ENCODE measurements at places on chromosomes 13 and 19. TPM values are rescaled to one million over a fixed set of nuclear protein-coding genes. Genes with fewer than 3 reads are reported as not detected.

Gene MAST1
- 24.3 TPM for total RNA-seq

Gene GPALPP1
- 28.6 TPM for total RNA-seq

Gene OR7C1
- not detected for total RNA-seq

Gene ZNF709
- 7.3 TPM for total RNA-seq

Gene ATXN8OS
- not detected for total RNA-seq

Gene ZNF581
- 48.7 TPM for total RNA-seq

GRCh38 chr19:4090356-4091220, 23.9 kb upstream of the ZBTB7A start:
- no peak overlapping the region for H3K27ac ChIP-seq
- H3K27me3 ChIP-seq, result no peaks in the 10 kb centered on the region
- peaks cover 21% of the 10 kb centered on the region for H3K36me3 ChIP-seq

GRCh38 chr19:23391236-23391635, 4.0 kb downstream of the ZNF91 start:
- peak overlapping the region; percentile 73 for H3K4me3 ChIP-seq

DNA sequence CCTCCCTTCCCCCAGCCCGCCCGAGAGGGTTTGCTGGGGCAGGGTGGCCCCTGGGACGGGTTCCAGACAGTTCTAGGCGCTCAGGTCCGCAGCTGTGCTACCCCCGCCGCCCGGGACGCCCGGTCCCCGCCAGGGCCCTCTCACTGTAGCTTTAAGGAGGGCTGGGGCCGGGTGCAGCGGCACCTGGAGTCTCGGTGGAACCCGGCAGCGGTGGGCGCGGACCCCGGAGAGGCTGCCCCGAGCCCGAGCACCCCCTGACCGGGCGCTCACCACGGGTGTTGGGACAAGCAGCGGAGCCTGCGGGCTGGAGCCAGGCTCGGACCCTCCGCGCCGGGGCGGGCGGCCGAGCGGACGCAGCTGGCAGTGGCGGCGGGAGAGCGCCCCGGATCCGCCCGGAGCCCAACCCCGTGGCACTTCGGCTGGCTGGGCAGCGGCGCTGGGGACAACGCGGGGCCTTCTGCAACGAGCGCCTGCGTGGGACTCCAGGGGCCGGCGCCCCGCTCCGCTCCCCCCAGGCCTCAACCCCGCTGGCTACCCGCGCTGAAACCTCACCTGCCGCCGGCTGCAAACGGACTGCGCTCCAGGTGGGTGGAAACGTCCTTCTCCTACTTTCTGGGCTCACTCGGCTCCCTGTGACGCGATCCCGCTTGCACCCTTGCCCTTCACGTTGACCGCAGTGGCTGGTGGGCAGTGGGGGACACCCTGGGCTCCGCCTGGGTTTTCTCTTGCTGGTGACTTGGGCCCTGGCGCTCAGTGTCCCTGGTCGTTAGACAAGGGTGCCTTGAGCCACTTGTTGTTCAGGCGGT, 81.1 kb downstream of the ZNF429 start:
- H3K27ac ChIP-seq, result no peak overlapping the region
- peak; percentile 72 for DNase-seq
- peaks cover 4% of the 10 kb centered on the region for H3K27me3 ChIP-seq
- no peaks in the 10 kb centered on the region for H3K36me3 ChIP-seq
- no peaks in the 10 kb centered on the region for H3K4me1 ChIP-seq

DNA sequence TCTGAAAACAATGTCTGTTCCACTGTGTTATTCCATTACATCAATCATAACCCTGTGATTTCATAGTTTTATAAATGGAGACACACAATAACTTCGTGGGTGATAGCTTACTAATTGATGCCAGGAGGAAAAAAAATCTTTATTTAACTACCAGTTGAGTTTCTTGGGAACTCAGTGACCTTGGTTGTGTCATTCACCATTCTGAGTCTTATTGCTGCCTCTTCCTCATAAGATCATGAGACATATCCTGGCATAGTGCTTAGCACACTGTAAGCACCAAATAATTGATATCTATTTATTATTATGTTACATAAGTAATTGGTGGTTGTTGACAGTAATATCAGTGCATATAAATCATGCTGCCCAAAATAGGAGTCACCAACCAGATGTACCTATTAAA, 39.1 kb upstream of the SIN3B start:
- no peaks in the 10 kb centered on the region for H3K4me1 ChIP-seq
- DNase-seq, result no peak
- no peaks in the 10 kb centered on the region for H3K27me3 ChIP-seq
- no peaks in the 10 kb centered on the region for H3K36me3 ChIP-seq

DNA sequence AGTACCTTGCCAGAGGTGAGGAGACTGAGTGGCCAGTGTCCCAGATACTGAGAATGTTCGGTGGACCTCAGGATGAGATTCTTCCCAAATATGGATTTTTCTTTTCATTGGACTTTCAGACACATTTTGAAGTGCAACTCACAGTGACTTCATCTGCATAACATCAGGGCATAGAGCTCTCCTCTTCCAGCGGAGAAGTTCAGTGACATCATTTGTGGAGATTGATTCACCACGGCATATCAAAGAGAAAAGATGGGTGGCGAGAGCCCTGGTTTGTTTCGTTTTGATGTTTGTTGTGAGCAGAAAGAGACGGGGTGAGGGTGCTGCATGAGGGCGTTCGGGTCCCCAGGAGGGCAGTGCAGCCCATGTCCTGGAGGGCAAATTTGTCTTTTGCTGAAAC, 120.1 kb upstream of the GPR12 start:
- DNase-seq, result no peak
- no peaks in the 10 kb centered on the region for H3K36me3 ChIP-seq
- no peak overlapping the region for H3K4me3 ChIP-seq
- peaks cover 4% of the 10 kb centered on the region for H3K4me1 ChIP-seq
- H3K27me3 ChIP-seq, result no peaks in the 10 kb centered on the region

DNA sequence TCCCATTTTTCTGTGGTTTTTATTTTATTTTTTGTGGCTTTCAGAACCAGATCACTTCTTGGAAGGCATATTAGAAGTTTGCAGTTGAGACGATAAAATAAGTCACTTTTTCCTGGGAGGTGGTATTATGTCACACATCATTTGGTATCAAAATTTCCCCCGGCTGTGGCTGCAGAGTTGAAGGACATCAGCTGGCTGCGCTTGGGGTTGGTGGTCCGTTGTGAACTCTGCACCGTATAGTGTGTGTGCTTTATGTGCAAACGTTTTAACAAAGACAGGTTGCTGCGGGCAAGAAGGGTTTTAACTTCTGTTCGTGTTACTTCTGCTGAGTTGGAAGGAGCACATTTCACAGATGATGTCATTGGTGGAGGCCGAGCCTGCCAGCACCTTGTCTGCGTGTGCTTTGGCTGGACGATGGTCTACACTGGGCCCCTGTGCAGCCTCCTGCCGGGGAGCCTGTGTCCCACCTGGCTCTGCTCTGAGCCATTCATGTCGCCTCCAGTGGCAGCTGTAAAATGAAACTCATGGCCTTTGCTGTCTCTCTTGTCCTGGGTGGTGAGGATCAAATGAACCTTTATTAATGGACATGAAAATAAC, 9.6 kb downstream of the ATP11A start:
- no peak overlapping the region for H3K27ac ChIP-seq
- H3K27me3 ChIP-seq, result no peaks in the 10 kb centered on the region
- peaks cover 8% of the 10 kb centered on the region for H3K4me1 ChIP-seq

DNA sequence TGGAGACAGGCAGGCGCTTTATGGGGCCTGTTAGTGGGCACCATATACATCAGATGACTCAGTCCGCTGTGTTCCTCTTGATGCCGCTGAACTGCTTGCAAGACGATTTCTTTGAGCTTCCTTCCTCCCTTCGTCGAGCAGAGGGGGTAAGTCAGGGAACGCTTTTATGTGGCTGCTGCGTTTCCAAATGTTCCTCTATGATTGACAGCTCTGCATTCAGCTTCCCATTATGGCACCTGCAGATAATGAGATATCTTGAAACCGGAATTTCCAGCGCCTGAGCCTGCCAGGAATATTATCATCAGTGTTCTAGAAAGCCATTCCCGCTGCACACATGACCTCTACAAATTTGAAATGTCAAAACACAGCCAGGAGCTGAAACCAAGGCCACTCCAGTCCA, 257.0 kb downstream of the TSHZ3 start:
- H3K36me3 ChIP-seq, result no peaks in the 10 kb centered on the region
- no peak for DNase-seq

DNA sequence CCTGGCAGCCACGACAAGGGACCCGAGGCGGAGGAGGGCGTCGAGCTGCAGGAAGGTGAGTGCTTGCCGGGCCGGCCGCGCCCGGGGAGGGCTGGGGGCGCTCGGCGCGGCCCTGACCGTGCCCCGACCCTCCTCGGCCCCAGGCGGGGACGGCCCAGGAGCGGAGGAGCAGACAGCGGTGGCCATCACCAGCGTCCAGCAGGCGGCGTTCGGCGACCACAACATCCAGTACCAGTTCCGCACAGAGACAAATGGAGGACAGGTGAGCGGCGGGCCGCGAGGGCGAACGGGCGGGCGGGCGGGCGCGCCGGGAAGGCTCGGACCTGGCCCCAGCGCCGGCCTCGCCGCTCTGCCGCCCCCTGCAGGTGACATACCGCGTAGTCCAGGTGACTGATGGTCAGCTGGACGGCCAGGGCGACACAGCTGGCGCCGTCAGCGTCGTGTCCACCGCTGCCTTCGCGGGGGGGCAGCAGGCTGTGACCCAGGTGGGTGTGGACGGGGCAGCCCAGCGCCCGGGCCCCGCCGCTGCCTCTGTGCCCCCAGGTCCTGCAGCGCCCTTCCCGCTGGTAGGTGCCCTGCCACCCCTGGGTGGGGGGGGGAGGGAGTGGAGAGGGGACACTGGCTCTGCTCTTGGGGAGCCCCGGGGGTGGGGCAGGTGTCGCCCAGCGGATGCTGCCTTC, 816 bp downstream of the USF2 start:
- H3K4me3 ChIP-seq, result peak overlapping the region; percentile 77
- DNase-seq, result peak; percentile 97
- H3K27me3 ChIP-seq, result no peaks in the 10 kb centered on the region
- peaks cover 62% of the 10 kb centered on the region for H3K36me3 ChIP-seq

DNA sequence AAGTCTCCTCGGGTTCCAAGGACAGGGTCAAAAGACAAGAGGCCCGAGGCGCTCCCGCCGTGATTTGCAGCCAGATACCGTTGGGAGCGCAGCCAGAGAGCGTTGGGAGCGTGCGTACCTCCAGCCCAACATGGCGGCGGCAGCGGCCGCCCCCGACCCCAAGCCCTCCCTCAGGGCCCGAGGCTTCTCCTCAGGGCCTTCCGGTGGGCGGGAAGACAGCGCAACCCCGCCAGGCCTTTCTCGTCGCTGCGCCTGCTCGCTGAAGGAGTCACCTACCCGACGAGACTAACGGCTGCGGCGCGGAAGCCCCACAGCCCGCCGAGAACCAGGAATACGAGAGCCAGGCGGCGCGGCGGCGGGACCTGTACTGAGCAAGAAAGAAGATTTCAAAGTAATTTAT, 3.2 kb upstream of the ZNF850 start:
- H3K4me1 ChIP-seq, result no peaks in the 10 kb centered on the region
- DNase-seq, result no peak
- H3K36me3 ChIP-seq, result peaks cover 3% of the 10 kb centered on the region
- H3K27ac ChIP-seq, result no peak overlapping the region
- H3K27me3 ChIP-seq, result no peaks in the 10 kb centered on the region

- no peak overlapping the region for H3K27ac ChIP-seq
- no peaks in the 10 kb centered on the region for H3K4me1 ChIP-seq
- peak overlapping the region; percentile 89 for H3K4me3 ChIP-seq
- H3K36me3 ChIP-seq, result no peaks in the 10 kb centered on the region
- peak; percentile 58 for DNase-seq
- peaks cover 37% of the 10 kb centered on the region for H3K27me3 ChIP-seq
Observed at GRCh38 chr19:40466219-40466984, 399 bp upstream of the SPTBN4 start.

DNA sequence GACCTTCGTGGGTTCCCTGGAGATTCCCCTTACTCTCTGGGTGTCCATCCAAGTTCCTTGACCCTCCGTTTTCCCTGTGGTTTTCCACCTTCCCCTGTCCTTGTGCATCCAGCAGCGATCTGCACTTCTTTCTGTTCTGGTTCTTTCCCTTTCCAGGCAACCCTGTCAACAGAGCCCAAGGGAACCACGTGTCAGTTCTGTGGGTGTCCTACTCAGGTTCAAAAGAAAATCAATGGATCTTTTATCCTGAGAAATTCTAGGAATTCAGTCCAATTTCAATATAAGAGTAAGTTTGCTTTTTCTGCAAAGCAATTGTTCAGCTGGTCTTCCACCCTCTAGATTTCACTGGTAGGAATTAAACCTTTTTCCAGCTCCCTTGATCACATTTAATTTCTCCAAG, 1394.8 kb upstream of the SLC10A2 start:
- no peak for DNase-seq
- H3K27me3 ChIP-seq, result no peaks in the 10 kb centered on the region
- H3K4me1 ChIP-seq, result no peaks in the 10 kb centered on the region
- no peak overlapping the region for H3K4me3 ChIP-seq
- H3K27ac ChIP-seq, result no peak overlapping the region

- no peak overlapping the region for H3K4me3 ChIP-seq
- no peaks in the 10 kb centered on the region for H3K27me3 ChIP-seq
- no peaks in the 10 kb centered on the region for H3K36me3 ChIP-seq
- H3K27ac ChIP-seq, result no peak overlapping the region
- no peaks in the 10 kb centered on the region for H3K4me1 ChIP-seq
Observed at GRCh38 chr13:112177450-112178288, 110.7 kb downstream of the SOX1 start.

DNA sequence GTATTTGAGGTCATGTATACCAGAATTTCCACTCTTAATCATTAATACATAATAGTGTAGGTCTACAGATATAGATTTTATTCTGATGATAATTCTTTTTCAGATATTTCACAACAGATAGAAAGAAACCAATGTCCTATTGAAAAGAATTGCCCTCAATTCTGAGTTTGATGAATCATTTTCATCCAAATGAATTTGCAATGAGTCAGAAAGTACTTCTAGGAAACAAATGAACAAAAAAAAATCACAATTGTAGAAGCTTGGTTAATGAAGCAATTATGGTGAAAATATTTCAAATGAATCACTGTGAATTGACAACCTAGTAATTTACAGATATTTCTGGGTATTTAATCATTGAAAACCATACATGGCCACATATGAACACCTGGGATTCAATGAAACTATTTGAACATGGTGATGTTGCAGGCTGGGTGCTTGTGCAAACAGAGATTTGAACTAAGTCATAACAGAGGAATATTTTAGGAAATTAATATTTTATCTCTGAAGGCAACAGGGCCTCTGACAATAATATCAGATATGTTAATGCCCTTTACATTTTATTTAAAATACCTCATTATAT, 360.9 kb downstream of the SLITRK5 start:
- H3K27ac ChIP-seq, result no peak overlapping the region
- no peaks in the 10 kb centered on the region for H3K27me3 ChIP-seq
- no peak overlapping the region for H3K4me3 ChIP-seq
- DNase-seq, result no peak
